Effector memory CD8-positive, alpha-beta T cell (primary cell): ENCODE measurements at places on chromosomes 4 and X.

DNA sequence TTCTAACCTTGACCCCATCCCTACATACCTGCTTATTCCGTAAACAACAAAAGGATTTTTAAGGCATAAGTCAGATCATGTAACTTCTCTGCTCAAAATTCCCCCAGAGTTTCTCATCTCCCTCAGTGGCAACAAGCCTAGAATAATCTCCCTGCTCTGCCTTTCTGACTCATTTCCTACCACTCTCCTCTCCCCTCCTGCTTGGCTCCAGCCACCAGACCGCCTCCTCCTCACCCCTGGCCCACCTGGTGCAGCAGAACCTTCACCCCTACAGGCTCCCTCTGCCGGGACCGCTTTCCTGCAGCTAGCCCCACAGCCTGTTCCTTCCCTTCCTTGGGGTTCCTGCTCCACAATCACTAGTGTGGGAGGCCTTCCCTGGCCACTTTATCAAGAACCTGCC is 32.1 kb downstream of the TSPAN5 start:
- DNase-seq, result no peak

DNA sequence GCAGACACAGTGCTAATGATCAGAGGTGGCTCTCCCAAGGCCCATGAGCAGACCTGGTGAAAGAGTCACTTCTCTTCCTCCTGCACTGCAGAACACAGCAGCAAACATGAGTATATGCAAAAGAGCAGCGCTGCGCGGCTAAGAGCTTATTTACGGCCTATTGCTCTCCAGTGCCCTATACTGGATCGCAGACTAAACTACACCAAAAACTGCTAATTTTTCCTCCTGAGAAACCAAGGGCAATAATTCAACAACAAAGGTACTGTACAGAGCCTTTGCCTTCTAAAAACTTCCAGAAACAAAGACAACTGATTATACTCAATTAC is 702.5 kb downstream of the ARAP2 start:
- DNase-seq, result no peak

DNA sequence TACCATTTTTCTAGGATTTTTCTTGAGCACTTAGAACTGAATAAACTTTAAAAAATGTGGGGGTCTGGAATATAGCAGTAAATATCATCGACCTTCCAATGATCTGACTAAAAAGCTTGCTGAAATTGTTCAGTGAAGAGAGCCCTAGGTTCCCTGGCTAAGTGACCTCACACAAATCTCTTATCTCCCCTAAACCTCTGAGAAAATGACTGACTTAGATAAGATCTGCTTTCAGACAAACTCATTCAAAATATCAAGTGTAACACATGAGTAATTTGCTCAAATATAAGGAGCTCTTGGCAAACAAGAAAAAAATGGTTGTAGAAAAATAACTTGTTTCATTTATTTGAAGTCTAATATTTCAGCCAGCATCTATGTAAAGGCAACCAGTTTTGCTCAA is 441.7 kb upstream of the SLIT2 start:
- DNase-seq, result no peak

GRCh38 chrX:68897118-68897945 is 68.5 kb downstream of the EFNB1 start:
- DNase-seq, result no peak

- peak; percentile 92 for DNase-seq
Observed at GRCh38 chr4:1684506-1685234, 557 bp upstream of the FAM53A start.

GRCh38 chr4:8409264-8410065 is 31.1 kb downstream of the ACOX3 start:
- peak; percentile 86 for DNase-seq

DNA sequence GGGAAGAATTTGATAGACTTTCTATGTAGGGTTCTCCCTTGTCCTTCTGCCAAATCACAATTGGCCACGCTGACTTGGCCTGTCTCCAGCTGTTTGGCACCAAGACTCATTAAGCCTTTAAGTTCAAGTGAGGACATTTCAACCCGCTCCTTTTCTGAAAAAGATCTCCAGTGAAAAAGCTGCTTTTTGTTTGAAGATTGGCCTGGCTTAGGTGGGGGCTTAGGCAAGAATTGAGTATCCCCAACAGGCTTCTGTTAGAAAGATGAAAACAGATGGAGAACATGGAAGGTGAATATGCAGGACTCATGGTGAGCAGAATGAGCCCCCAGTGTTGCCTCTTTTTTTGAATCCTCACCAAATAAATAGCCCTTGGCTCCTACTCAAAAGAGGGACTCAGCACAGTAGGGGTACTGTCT is 28.5 kb upstream of the LIMCH1 start:
- no peak for DNase-seq

- DNase-seq, result no peak
Observed at GRCh38 chr4:102263024-102263787, 82.1 kb downstream of the SLC39A8 start.

GRCh38 chr4:8165374-8165896 is 6.8 kb upstream of the ABLIM2 start:
- DNase-seq, result no peak

DNA sequence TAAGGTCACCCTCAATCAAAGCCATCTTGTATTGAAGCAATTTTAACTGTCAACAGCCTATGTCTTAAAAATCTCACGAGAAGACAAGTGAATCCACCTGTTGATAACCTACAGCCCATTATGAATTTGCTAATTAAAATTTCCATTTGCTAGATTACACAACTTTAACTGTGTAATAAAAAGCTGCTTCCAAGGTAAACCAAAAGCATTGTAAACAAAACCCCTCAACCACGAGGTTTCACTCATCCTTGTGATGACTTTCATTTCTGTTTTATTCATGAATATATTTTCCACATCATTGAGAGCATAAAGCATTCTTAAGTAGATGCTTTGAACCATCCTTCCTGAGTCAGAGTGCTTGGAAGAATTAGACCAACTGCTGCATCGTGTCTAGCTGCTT is 217.5 kb upstream of the GYPA start:
- DNase-seq, result no peak

DNA sequence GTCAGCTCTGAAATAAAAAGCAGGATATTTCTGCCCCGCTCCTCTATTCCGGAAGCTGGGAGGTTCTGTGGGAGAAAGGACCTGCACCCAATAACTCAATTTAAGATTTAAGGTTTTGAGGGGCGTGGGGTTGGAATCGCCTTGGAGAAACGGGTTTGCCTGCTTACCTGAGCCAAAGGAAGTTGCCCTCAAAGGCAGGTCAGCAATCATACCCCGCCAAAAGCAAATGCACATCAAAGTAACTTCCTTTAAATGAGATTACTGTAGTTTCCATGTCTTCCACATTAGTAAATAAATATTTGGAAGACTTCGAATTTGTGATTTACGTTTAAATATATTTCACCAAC is 978 bp upstream of the HS3ST1 start:
- no peak for DNase-seq

- no peak for DNase-seq
Observed at GRCh38 chr4:74374561-74375327, 9.8 kb downstream of the EREG start.

DNA sequence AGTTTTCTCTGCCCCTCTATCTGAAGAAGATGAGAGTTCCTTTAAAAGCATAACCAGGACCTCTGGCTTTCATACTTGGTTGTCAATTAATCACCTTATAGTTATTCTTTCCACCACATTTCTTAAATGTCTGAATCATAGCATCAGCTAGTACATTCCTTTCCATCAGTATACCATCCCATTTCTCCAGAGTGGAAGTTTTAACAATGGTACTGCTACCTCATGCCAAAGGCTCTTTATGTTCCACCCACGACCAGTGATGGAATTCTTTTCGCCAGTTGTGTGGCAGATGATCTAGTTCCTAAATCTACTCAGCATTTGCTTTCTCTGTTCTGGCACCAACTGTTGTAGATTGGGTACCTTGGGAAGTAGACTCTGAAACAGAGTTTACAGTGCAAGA is 379.8 kb downstream of the ZNF674 start:
- no peak for DNase-seq

- no peak for DNase-seq
Observed at GRCh38 chrX:626745-627509, 3.7 kb upstream of the SHOX start.
